ENCODE measurements at places on chromosomes 12 and 14.

DNA sequence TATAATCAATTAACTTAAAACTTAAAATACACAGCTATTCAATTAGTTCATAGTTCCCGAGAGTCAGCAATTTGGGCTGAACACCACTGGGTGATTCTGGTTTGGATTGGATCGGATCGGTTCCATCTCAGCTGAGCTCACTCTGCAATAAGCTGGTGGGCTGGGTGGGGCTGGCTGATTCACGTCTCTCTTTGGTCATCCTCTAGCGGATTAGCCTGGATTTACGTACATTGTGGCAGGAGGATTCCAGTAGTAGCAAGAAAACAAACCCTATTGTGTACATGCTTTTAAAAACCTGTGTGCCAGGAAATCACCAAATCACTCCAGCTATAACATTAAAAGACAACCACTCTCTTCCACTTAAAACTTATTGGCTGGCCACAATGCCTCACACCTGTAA is 3.2 kb upstream of the CLEC4C start:
- DNase-seq: no peak

GRCh38 chr12:1204581-1205121 is 213.6 kb downstream of the ERC1 start:
- no peak for DNase-seq

- DNase-seq: no peak
Observed at GRCh38 chr12:117485984-117486839, 124.8 kb upstream of the NOS1 start.

- DNase-seq: no peak
Observed at GRCh38 chr12:2082321-2082720, 29.5 kb downstream of the CACNA1C start.

DNA sequence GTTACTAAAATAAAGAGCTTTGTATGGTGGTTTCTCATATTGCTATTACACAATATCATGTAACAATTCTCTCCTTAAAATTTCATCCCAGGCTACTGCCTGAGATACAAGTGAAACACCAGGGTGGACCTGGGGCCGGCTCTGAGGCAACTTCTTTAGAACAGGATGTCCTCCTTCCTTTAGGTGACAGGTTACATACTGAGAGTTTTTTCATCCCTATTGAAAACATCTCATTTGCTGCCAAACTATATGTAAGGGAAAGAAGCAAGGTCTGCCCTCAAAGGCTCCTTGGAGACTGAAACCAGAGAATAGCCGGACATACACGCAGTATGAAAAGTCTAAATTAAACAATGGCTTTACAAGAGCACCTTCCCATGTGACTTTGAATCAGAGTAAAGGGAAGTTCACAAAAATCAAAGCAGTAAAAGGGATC is 139.9 kb downstream of the DUSP6 start:
- no peak for DNase-seq

- no peak for DNase-seq
Observed at GRCh38 chr12:38931461-38931860, 26.1 kb upstream of the CPNE8 start.

- DNase-seq: peak; percentile 59
Observed at GRCh38 chr12:106303202-106303820, 778 bp downstream of the TCP11L2 start.

DNA sequence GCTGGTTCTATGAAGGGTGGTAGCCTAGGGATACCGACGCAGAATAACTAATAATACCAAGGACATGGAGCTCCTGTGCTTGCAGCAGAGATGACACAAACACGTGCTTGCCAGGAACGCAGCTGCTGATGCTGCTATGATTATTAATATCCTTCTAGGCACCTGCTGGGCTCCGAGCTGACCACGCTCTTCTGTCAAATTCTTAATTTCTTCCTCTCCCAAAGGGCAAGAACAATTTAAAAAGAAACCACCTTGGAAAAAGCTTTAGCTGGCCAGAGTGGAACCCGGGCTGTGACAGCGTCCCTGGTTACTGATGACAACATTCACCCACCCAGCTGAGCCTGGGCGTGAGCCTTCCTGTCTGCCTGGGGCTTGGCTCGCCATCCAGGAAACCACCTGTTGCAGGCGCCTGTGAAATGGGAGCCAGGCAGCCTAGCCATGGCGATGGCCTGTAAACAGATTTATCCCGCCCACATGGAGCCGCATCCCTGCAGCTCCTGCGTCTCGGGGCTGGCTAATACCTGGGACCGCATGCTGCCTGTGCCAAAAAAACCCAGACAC is 28.8 kb downstream of the CLMN start:
- DNase-seq: peak; percentile 80

DNA sequence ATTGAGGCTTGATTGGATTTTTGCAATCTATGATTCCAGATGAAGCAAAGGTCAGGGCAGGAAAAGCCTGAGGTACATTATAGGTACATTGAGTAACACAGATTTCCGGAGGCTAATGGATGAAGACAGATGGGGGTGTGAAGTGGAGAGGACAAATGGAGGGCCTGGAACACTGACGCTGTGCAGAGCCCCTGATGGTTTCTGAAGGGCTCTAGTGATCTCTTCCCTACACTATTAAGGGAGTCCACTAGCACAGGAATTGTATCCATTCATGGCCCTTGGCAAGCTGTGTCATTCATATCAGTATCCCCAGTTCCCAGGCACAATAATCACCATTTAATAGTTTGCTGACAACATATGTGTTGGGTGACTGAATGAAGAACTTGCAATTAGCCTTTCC is 284.8 kb downstream of the ITPR2 start:
- peak; percentile 36 for DNase-seq

GRCh38 chr12:120316798-120317223 is 10.8 kb downstream of the PLA2G1B start:
- DNase-seq: no peak

DNA sequence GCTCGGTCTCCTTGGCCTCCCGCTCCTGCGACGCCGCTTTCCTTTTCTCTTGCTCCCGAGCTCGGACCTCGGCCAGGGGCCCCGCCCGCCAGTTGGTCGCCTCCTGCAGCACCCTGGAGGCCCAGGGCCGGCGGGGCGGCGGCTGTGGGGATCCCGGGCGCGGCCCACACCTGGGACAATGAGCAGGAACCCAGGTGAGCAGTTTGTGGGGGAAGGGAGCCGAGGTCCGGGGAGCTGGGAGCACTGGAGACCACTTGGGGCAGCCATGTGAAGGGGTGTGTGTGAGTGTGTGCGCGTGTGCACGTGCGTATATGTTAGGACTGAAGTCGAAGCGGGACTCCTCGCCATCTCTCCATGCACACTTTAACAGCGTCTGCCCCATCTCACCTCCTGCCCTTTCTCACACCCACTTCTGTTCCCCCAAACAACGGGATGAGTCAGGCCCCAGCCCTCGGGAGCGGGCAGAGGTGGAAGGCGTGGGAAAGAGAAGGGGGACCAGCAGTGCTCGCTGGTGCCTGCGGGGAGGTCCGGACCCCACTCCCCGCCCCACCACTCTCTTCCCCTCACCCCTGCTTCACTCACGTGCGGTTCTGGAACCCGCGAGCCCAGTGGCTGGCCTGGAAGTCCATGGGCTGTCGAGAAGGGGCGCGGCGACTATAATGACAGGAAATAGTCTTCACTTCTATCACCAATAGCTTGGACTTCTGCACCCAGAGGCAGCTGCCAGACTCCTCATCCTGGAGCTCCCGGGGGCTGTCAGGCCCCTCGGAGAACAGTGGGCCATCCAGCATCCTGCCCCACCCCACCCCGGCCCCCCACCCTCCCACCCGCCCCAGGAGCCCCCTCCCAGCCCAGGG is 450 bp downstream of the DDN start:
- no peak for DNase-seq

GRCh38 chr12:6067152-6067916 is 57.1 kb downstream of the VWF start:
- DNase-seq: peak; percentile 55

DNA sequence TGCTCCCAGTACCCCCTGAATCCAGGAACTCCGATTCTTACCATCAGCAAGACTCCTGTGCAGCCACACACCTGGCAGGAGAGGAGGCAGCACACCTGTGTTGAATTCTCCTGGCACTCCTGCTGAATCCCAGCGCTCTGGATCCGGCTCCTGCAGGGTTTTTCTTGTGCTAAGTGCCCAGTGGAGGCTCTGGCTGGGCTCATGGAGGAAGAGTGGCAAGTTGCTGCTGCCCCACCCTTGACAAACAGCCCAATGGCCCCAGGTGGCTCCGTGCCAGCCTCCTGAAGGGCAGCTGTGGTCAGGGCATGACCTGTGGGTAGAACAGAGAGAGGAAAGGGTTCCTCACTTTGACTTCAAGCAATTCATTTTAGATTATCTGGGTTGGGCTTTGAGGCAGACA is 20.0 kb downstream of the CRACR2A start:
- no peak for DNase-seq

DNA sequence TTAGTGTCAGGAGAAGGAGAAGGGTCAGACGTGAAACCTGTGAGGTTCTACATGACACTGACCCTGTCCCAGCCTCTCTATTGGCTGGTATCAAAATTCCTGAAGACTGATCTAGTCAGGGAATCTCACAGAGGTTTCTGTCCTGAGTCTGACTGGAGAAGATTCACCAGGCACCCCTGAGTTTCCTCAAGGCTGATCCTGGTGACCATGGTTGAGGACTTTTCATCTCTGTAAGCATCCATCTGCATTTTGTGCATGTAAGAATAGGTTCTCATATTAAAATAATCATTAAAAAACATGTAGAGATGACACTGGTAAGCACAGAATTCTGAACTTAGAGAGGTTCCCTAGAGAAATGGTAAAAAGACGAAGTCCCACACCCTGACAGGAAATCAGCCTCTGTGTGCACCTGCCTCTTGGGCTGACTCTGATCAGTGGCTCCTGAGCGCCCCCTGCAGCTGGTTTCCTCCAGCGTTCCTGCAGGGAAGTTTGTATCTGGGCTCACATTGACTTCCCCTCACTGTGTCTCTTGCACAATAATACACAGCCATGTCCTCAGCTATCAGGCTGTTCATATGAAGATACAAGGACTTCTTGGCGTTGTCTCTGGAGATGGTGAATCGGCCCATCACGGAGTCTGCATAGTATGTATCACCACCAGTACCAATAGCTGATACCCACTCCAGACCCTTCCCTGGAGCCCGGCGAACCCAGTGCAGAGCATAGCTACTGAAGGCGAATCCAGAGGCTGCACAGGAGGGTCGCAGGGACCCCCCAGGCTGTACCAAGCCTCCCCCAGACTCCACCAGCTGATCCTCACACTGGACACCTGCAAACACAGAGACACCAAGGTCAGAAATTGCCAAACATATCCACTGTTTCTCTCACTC is 991.9 kb downstream of the TMEM121 start:
- DNase-seq: peak; percentile 37

DNA sequence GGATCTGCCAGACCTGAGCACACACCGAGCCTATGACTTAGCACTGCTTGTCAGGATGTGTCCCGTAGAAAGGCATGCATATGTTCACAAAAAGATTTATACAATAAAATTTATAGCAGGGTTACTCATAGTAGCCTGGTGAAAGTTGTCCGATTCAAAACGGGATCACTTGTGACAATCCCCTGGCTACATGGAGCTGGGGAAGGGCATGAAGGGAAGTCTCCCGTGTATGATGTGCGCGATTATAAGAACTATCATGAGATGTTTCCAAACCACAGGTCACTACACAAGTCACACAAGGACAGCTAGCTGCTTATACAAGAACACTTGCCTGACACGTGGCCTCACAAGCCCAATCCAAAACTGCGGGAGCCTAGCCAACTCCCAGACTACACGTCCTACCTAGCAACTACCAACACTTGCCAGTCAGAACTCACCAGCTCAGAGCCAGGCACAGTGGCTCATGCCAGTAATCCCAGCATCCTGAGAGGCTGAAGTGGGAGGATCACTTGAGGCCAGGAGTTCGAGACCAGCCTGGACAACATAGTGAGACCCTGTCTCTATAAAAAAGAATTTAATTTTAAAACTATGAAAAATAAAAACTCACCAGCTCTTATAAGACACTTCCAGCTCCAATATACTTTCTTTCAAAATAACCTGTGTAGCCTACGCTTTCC is 7.5 kb upstream of the CDCA4 start:
- DNase-seq: no peak

GRCh38 chr12:70353780-70354660 is 12.1 kb upstream of the KCNMB4 start:
- DNase-seq: no peak

DNA sequence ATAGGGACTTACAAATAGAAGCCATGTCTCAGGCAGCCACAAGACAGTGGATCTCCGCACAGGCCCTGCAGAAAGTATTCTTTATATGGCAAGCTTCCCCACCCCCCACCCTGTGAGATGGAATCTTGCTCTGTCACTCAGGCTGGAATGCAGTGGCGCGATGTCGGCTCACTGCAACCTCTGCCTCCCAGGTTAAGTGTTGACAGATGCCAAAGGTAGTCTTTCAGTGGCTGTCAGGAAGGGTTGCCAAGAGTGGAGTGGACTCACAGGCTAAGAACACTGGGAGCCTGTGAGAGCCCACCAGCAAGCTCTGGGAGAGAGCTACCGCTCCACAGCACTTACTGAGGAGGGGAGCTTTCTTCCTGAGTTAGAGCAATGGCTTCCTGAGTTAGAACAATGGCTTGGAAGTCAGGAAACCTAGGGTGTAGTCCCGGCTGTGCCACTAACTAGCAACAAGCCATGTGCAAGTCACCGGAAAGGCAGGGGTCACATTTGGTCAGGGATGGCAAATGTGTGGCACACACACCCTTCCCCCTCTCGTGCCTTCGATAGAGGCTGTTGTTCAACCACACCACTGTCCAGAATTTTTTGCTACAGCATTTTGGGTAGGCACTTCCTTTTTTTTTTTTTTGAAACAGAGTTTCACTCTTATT is 2.6 kb downstream of the RNASE1 start:
- no peak for DNase-seq

- DNase-seq: no peak
Observed at GRCh38 chr12:123115409-123116121, 35.3 kb downstream of the PITPNM2 start.

GRCh38 chr14:103273145-103273744 is 60.8 kb upstream of the EIF5 start:
- no peak for DNase-seq

DNA sequence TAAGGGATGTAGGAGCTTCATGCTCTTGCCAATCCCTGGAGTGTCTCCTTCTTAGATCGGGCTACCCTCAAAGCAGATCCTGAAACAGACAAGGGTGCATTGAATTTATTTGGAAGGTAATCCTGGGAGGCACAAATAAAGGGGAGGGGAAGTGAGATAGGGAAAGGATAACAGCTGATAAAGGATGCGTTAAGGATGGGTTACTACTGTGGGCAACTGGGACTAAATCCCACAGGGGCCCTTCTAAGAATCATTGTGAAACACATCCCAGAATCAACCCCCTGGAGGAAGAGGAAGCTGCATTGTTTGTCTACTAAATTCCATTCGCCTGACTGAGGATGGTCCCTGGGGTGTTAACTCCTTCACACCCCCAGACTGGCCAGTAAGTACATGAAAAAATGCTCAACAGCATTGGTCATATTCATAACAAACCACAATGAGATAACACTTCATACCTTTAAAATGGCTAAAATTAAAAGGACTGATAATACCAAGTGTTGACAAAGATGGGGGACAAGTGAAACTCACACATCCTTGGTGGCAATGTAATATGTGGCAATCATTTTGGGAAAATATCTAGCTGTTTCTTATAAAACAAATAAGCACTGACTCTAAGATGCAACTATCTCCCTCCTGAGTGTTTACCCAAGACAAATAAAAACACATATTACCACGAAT is 37.0 kb upstream of the CMKLR1 start:
- DNase-seq: no peak
